ENCODE measurements at places on chromosomes 6 and 20. TPM values are rescaled to one million over a fixed set of nuclear protein-coding genes. Genes with fewer than 3 reads are reported as not detected.
A peak's percentile ranks its signal among the peaks of the same experiment; 100 is the strongest.

CBLN4 gene
- total RNA-seq, result not detected

KIAA1755 gene
- total RNA-seq, result not detected

GRCh38 chr6:44704240-44705150 is 317.0 kb downstream of the CDC5L start:
- H3K27ac ChIP-seq, result no peak overlapping the region
- no peak overlapping the region for H3K4me3 ChIP-seq
- H3K27me3 ChIP-seq, result no peaks in the 10 kb centered on the region
- H3K36me3 ChIP-seq, result no peaks in the 10 kb centered on the region

DNA sequence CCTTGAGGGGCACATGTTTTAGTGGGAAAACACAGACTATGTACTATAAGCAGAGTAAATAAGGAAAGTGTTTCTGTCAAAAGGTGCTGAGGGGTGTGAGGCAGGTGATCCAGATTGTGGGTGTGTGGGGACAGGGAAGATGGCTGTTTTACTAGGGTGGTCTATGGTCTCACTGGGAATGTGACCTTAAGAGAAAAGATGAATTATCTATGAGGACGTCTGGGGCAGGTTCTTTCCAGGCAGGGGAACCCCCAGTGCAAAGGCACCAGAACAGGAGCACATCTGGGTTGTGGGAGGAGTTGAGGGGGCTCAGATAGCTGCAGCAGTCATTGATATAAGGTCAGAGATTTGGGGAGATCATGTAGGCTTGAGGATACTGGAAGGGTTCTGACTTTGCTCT is 18.2 kb upstream of the POLR1H start:
- H3K36me3 ChIP-seq, result no peaks in the 10 kb centered on the region
- H3K27ac ChIP-seq, result no peak overlapping the region
- peak; percentile 39 for DNase-seq

HAO1 gene
- not detected for total RNA-seq

DNA sequence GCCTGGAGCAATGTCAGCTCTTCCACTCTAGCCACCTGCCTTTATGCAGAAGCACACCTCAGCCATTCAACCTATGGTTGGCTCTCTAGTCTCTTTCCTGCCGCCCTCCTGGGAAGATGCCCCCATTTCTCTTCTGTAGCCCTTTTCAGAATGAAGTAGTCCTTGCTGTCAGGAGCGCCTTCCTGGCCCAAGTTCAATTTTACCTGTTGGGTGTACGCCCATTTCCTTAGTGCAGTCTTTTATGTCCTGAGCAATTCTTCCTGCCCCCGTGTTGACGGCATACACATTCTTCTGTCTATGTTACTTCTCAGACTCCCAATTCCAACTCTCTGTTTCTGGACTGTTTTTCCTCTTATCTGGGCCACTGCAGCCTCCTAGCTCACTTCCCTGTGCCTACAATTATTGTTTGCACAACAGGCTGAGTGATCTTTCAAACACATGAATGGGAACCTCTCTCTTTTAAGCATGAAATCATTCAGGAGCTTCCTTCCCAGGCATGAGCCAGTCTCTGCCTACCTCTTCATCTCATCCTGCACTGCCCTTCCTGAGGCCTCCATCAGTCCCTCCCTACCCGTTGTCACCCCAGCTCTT is 389.2 kb downstream of the CD83 start:
- H3K4me3 ChIP-seq, result no peak overlapping the region
- H3K4me1 ChIP-seq, result no peaks in the 10 kb centered on the region
- H3K36me3 ChIP-seq, result no peaks in the 10 kb centered on the region
- no peak overlapping the region for H3K27ac ChIP-seq
- no peaks in the 10 kb centered on the region for H3K27me3 ChIP-seq

CDS2 gene
- 26.8 TPM for total RNA-seq

GRCh38 chr20:56808117-56808725 is 179.1 kb downstream of the TFAP2C start:
- DNase-seq, result no peak
- no peak overlapping the region for H3K4me3 ChIP-seq
- no peaks in the 10 kb centered on the region for H3K4me1 ChIP-seq
- no peak overlapping the region for H3K27ac ChIP-seq
- H3K36me3 ChIP-seq, result no peaks in the 10 kb centered on the region

GRCh38 chr20:1371830-1372539 is 20.9 kb downstream of the FKBP1A start:
- no peak for DNase-seq
- no peaks in the 10 kb centered on the region for H3K27me3 ChIP-seq
- peaks cover 10% of the 10 kb centered on the region for H3K4me1 ChIP-seq
- H3K27ac ChIP-seq, result no peak overlapping the region
- H3K4me3 ChIP-seq, result no peak overlapping the region
- peaks cover 53% of the 10 kb centered on the region for H3K36me3 ChIP-seq

TREML2 gene
- not detected for total RNA-seq

OR2B6 gene
- not detected for total RNA-seq
